ENCODE measurements at places on chromosomes 7 and 10.

- no peak for DNase-seq
Observed at GRCh38 chr7:155213385-155213784, 84.3 kb upstream of the INSIG1 start.

- DNase-seq: no peak
Observed at GRCh38 chr7:94250987-94251386, 143.7 kb upstream of the COL1A2 start.

GRCh38 chr10:99661377-99661763 is 2.1 kb downstream of the ENTPD7 start:
- DNase-seq: peak; percentile 85

DNA sequence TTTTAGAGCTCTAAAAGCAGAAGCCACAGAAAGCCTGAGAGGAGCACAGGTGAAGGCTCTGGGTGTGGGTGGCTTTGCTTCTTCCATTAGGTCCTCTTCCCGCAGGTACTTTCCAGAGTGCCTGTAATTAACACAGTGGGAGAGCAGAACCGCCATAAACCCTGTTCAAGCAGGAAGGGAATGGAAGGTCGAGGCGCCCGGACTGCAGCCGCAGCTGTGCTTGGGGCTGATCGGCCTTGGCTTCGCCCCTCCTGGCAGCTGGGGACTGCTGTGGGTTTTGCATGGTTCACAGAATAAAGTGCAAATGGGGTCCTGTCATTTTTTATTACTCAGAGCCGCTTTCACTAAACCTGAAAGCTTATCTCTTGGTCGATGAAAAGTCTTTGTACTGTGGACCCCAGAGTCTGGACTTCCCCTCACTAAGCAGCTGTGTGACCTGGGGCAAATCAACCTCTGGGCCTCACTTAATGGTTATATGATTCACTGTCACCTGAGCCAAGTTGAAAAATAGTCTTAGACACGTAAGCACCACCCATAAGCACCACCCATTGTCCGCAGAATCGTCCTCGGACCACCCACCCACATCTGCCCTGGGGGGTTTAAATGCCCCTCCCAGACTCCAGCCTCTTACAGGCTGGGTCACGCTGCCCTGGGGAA is 100.9 kb downstream of the XRCC2 start:
- DNase-seq: peak; percentile 76

GRCh38 chr7:77839919-77840318 is 41.3 kb downstream of the PHTF2 start:
- DNase-seq: no peak

DNA sequence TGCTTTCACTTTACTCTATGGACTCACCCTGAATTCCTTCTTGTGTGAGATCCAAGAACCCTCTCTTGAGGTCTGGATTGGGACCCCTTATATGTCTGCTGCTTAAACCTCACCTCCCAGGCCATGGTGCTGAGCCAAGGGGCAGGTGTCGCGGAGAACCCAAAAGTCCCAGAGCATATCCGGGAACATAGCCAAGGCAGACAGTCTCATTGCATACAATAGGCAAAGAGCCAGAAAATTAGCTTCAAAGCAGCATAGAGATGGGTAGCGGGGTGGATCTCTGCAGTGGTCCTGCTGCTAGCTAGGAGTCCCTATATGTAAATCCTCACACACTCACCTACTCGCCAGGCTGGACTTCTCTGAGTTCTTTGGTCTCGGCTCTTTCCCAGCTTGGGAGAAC is 5.5 kb downstream of the CCL24 start:
- no peak for DNase-seq

DNA sequence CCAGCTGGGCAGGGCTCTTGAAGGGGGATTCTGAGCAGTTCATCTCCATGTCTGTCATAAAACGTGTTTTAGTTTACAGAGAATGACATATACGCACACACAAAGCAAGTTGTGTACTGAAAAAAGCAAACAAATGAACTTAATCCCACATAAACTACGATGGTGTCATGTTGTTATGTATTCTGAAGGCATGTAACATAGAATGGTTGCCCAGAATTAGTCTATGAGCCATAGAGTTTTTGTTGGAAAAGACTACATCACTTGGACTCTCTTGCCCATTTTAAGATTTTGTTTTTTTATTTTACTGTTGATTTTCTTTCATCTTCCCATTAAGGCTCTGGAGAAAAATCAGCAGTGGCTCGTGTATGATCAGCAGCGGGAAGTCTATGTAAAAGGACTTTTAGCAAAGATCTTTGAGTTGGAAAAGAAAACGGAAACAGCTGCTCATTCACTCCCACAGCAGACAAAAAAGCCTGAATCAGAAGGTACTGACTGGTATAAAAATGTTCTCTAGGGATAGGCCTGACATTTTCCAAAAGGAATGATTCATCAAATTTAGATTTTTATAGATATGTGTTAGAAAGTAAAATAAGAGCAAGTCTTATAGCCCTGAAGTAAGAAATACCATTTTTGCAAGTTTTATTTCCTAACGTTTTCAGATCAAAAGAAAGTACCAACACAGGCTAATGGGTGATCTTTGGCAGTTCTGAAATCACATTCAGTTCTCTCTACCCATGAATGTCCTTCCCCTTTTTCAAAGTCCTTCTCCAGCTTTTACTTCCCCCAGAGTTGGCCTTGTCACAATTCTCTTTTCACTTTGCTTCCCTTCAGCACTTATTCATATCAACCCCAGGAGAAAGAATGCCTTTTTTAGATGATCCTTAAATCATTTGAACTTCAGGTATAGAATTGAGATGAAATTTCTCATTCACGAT is 18.9 kb downstream of the CEP55 start:
- no peak for DNase-seq

DNA sequence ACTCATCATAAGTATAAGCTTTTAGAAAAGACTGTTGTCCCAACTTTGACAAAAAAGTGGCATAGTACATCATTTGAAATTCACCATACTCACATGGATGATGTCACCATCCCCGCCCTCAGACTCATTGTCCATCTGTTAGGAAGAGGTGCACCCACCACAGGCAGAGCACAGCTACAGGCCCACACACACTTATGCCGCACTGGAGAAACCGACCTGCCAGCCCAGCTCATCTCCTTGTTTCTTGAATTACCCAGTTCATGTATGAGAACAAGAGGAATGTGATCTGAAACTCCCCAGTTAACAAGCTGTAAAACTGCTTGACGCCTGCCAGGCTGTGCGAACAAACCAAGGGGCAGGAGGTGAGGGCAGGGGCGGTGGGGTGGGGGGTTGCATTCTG is 312.0 kb downstream of the DPP6 start:
- DNase-seq: no peak

DNA sequence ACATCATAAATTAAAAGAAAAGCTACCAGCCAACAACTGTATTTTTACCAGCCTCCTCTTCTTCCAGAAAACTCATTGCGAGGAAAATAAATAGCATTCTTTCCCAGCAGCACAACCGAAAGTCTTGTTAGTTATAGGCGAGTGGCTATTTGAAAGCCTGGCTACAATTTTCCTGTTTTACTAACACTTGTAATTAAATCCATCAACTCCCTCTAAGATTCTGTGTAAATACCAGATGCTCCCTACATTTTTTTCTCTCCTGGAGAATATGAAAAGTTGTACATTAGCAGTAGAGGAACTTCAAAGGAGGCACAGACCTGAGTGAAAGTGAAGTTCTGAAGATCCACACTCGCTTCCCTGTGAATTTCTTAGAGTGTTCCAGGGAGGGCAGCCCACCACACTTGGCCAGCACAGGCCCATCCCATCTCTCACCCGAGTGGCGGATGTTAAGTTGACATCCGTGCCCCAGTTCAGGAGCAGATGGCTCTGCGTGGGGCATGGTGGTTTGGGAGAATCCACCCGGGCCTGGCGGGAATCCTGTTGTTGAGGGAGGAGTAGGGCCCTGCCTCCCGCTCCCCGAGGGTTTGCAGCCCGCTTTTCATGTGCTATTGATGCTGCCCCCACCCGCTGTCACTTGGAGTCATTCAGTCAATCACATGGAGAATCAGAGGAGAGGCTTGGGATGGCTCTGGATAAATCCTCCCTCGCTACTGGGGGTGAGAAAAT is 451.0 kb upstream of the GALNT17 start:
- DNase-seq: no peak

DNA sequence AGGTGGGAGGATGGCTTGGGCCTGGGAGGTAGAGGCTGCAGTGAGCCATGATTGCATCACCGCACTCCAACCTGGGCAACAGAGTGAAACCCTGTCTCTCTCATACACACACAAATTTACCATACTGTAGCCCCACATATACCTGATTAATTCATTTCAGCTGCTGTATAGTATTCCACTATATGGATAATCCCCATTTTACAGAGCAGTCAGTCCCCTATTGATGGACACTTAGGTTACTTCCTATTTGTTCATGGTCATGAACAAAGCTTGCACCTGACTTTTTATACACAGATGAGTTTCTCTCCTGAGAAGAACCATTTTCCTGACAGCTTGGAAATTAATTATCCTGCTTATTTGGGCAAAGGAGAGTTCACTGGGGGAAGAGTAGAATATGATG is 59.2 kb downstream of the EMX2 start:
- no peak for DNase-seq

- peak; percentile 50 for DNase-seq
Observed at GRCh38 chr10:119401671-119402395, 140.7 kb downstream of the RGS10 start.

- DNase-seq: peak; percentile 99
Observed at GRCh38 chr7:51123322-51124019, 193.1 kb downstream of the COBL start.
